ENCODE measurements at places on chromosomes 12 and 14.

- no peak overlapping the region for H3K4me3 ChIP-seq
- no peaks in the 10 kb centered on the region for H3K36me3 ChIP-seq
- H3K27ac ChIP-seq: no peak overlapping the region
- DNase-seq: no peak
- H3K4me1 ChIP-seq: no peaks in the 10 kb centered on the region
- no peaks in the 10 kb centered on the region for H3K27me3 ChIP-seq
Measured at GRCh38 chr14:61530296-61530695, 165.0 kb upstream of the HIF1A start.

- H3K27me3 ChIP-seq: peaks cover 71% of the 10 kb centered on the region
- H3K4me3 ChIP-seq: no peak overlapping the region
- H3K36me3 ChIP-seq: no peaks in the 10 kb centered on the region
- no peaks in the 10 kb centered on the region for H3K4me1 ChIP-seq
- no peak overlapping the region for H3K27ac ChIP-seq
Measured at GRCh38 chr12:112664569-112664968, 127.0 kb upstream of the RPH3A start.

DNA sequence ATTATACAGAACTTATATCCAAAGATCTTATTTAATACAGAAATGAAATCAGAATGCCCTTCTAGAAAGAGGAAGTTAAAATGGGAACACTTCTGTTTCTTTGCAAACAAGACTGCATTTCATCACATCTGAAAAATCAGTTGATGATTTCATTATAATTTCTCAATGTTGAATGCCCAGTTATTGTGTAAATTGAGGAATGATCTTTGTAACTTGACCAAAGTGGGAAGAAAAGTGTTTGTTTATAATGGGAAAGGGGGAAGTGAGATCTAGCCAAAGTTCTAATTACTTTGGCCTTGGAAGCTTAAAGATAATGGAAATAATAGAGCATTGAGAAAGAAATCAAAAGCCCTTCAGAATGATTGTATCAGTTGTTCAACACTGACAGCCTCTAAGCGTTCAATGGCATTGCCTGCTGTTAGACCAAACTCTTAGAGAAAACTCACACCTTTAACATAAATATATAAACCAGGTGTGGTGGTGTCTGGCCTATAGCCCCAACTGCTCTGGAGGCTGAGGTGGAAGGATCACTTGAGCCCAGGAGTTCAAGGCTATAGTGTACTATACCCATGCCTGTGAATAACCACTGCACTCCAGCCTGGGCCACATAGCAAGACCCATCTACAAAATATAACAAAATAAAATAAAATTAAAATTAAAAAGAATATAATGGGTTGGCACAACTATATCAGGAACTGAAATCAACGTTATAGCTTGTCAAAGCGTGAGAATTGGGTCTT is 9.9 kb upstream of the LYZ start:
- no peak for DNase-seq
- H3K4me3 ChIP-seq: no peak overlapping the region
- peaks cover 12% of the 10 kb centered on the region for H3K4me1 ChIP-seq
- H3K36me3 ChIP-seq: no peaks in the 10 kb centered on the region
- no peaks in the 10 kb centered on the region for H3K27me3 ChIP-seq

GRCh38 chr12:21912318-21912717 is 28.9 kb downstream of the ABCC9 start:
- no peak overlapping the region for H3K27ac ChIP-seq
- H3K27me3 ChIP-seq: no peaks in the 10 kb centered on the region
- H3K4me1 ChIP-seq: peaks cover 8% of the 10 kb centered on the region
- no peak for DNase-seq

DNA sequence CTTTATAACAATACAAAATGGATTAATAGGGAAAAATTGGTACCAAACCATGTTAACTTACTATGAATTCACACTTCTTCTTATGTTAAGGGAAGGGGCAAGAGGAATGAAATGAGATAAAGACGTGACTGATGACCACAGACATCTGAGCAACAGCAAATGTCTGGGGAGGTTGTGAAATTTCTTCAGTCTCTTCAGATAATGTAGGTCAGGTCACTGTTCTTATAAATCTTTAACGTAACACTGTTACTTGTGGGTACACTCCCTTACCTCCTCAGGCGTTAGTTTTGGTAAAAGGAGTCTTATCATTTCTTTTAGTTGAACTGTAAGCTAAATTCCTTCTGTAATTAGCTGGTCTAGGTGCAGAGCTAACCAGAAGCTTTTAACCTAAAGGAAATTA is 405.0 kb upstream of the LRFN5 start:
- H3K27me3 ChIP-seq: peaks cover 4% of the 10 kb centered on the region
- DNase-seq: no peak
- H3K4me3 ChIP-seq: no peak overlapping the region
- H3K4me1 ChIP-seq: no peaks in the 10 kb centered on the region

DNA sequence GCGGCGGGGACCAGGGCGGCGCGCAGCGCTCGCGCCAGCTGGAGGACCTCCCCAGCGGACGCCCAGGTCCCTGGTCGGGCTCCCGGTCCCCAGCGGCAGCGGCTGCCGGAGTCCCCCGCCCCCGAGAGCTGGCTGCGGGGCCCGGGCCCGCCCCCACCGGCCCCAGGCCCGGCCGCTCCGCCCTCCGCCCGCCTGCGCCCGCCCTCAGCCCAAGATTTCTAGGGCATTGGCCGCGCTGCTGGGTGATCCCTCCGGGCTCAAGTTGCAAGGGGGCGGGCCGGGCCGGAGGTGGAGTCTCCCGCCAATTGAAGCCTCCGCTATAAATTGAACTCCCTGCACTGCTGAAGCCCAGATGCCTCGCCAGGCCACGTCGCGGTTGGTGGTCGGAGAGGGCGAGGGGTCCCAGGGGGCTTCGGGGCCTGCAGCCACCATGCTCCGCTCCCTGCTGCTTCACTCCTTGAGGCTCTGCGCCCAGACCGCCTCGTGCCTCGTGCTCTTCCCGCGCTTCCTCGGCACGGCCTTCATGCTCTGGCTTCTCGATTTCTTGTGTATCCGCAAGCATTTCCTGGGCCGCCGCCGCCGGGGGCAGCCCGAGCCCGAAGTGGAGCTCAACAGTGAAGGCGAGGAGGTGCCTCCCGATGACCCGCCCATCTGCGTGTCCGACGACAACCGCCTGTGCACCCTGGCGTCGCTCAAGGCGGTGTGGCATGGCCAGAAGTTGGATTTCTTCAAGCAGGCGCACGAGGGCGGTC is at the start of gene DIO3:
DIO3 (plus strand) TSS at position 351 of the 752 bp plus-strand sequence.
- peak within 1 kb of the TSS; percentile 43 for H3K4me3 ChIP-seq
- DNase-seq: peak; percentile 96
- no peaks in the 10 kb centered on the region for H3K36me3 ChIP-seq

- H3K4me3 ChIP-seq: no peak overlapping the region
- H3K27me3 ChIP-seq: no peaks in the 10 kb centered on the region
- H3K36me3 ChIP-seq: no peaks in the 10 kb centered on the region
- peaks cover 4% of the 10 kb centered on the region for H3K4me1 ChIP-seq
- DNase-seq: no peak
- H3K27ac ChIP-seq: no peak overlapping the region
Measured at GRCh38 chr14:74649167-74649566, 37.1 kb upstream of the LTBP2 start.

DNA sequence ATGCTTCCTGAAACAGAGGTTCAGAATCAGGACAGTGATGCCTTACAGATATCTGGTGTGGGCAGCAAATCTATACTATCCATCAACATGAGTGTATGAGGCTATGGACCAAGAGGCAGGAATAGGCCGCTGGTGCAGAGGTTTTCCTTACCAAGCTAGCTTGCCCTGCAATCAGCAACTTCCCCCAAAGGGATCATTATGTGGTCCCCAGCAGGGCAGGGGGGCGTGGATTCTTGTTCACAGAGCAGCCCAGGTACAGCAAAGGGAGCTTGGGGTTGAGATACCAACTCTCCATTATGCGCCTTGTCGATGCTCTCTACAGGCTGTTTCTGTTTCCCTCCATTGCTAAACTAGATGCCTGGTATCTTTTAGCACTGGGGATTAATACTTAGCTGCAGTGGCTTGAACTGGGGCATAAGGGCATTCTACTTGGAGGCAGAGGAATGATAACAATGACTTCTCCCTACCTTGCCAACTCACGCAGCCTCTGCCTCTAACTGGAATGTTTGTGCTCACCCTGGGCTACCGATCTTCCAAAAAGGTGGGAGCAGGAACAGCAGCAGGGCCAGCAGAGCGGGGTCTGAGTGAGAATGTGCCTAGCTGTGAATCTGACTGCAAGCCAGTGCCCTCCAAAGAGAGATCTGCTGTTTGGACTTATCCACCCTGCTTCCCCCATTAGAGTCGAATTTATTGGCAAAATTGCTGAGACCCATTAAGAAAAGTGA is 10.3 kb upstream of the KRT1 start:
- peak; percentile 10 for DNase-seq
- no peak overlapping the region for H3K27ac ChIP-seq
- H3K36me3 ChIP-seq: no peaks in the 10 kb centered on the region

DNA sequence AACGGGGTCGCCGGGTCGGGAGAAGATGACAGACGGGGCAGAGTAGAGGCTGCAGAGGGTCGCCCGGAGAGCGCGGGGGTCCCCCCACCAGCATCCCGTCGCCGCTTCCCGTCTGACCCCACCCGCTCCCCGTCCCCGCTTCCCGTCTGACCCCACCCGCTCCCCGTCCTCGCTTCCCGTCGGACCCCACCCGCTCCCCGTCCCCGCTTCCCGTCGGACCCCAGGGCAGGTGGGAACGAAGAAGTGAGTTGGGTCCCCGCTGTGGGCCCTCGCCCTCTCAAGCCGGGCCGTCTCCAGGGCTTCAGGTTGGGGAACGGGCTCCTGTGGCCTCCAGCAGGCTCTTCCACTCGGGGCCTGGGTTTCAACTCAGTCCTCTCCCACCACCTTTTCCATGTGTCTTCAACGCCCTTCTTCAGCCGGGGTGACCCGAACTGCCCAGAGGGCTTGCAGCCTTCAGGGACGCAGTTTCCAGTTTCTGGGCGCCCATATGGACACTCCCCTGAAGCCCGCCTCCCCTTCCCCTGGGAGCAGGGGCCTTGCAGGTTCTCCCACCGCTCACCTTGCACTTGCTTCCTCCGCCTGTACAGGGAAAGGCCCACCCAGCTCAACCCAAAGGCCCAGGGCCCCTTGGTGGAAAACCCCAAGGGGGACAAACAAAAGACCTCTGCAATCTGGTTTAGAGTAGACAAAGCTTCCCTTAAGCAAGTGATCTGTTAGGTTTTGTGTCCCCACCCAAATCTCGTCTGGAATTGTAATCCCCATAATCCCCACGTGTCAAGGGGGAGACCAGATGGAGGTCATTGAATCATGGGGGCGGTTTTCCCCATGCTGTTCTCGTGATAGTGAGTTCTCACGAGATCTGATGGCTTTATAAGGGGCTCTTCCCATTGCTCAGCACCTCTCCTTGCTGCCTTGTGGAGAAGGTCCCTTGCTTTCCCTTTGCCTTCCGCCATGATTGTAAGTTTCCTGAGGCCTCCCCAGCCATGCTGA is 66.5 kb downstream of the TNFAIP2 start:
- H3K4me1 ChIP-seq: peaks cover 14% of the 10 kb centered on the region
- H3K36me3 ChIP-seq: no peaks in the 10 kb centered on the region
- H3K4me3 ChIP-seq: peak overlapping the region; percentile 51
- no peak overlapping the region for H3K27ac ChIP-seq
- peak; percentile 44 for DNase-seq
- H3K27me3 ChIP-seq: peaks cover 46% of the 10 kb centered on the region

GRCh38 chr14:61954306-61954705 is 192.1 kb downstream of the SNAPC1 start:
- no peak overlapping the region for H3K4me3 ChIP-seq
- H3K27me3 ChIP-seq: no peaks in the 10 kb centered on the region
- no peak for DNase-seq
- no peaks in the 10 kb centered on the region for H3K4me1 ChIP-seq
- H3K36me3 ChIP-seq: no peaks in the 10 kb centered on the region

DNA sequence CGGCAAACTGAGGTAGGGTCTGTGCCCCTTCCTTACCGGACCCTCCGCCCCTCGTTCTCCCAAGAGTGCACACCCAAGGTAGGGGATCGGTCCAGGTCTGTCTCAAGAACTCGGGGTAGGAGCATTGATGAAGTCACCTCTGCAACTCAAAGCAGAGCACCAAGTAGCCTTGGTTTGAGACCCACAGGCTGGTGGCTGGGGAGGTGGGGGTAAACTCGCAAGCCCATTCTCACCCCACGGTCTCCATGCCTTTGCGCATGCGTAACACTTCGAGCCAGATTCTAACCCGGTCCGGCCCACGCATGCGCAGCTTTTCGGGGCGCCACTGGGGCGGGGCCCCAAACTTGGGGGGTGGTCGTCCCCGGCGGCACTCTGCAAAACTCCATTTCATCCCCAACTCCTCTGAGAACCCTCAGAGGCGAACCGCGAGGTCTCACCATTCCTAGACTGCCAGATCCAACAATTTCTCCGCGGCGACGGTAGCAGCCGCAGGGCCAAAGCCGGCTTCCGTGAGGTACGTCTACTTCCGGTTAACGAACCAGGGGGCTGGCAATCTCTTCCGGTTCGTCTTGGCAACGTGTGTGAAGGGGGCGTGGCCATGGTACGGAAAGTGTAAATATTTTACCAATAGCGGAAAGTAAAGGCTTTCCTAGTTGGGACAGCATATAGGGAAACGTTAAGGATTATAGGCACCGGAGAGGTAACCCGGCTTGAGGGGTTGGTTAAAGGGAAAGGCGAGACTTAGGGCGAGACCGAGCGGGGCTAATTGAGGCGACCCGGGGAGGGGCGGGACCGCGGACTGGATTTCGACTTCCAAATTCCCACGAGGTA is at the start of gene MCRS1:
MCRS1 (minus strand) TSS at position 532 of the 831 bp plus-strand sequence. CDS start 1,411 bp downstream, outside the sequence.
- H3K4me1 ChIP-seq: peaks cover 10% of the 10 kb centered on the region
- H3K4me3 ChIP-seq: peak within 1 kb of the TSS; percentile 70
- DNase-seq: peak; percentile 96
- H3K36me3 ChIP-seq: no peaks in the 10 kb centered on the region

Data from neural progenitor cell (in vitro differentiated cells).